ENCODE measurements at places on chromosomes 2 and 18.
A peak's percentile ranks its signal among the peaks of the same experiment; 100 is the strongest.

- DNase-seq, result no peak
Observed at GRCh38 chr18:60246606-60247005, 126.0 kb downstream of the MC4R start.

GRCh38 chr2:17749753-17750438 is 3.7 kb downstream of the SMC6 start:
- DNase-seq, result no peak

- no peak for DNase-seq
Observed at GRCh38 chr2:112615051-112615450, 30.6 kb downstream of the CHCHD5 start.

DNA sequence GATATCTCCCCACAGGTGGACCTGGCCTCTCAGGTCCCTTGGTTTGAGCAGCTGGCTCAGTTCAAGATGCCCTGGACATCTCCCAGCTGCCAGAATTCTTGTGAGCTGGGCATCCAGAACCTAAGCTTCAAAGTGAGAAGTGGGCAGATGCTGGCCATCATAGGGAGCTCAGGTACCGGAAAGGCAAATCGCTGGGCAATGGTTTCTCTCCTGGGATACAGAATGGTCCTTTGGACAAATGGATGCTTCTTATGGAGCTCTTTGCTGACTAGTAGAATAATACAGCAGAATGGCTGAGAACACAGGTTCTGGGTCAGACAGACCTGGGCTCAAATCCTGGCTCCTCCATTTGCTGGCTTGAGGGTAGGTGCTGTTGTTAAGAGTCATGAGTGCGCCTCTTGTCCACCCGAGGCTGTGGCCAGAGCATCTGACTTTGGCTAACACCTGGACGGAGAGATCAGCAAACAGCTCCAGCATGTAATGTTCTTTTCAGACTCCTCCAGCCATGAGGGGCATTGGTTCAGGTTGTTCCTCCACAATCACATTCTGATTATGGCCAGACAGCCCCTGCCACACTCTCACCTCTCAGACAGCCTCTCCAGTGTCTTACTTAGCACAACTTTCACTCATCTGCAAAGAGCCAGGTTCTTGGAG is 7.5 kb downstream of the ABCG8 start:
- no peak for DNase-seq

GRCh38 chr18:72207280-72207679 is 336.9 kb downstream of the CBLN2 start:
- no peak for DNase-seq

GRCh38 chr2:241983571-241984270 is 114.2 kb downstream of the RTP5 start:
- DNase-seq, result no peak

DNA sequence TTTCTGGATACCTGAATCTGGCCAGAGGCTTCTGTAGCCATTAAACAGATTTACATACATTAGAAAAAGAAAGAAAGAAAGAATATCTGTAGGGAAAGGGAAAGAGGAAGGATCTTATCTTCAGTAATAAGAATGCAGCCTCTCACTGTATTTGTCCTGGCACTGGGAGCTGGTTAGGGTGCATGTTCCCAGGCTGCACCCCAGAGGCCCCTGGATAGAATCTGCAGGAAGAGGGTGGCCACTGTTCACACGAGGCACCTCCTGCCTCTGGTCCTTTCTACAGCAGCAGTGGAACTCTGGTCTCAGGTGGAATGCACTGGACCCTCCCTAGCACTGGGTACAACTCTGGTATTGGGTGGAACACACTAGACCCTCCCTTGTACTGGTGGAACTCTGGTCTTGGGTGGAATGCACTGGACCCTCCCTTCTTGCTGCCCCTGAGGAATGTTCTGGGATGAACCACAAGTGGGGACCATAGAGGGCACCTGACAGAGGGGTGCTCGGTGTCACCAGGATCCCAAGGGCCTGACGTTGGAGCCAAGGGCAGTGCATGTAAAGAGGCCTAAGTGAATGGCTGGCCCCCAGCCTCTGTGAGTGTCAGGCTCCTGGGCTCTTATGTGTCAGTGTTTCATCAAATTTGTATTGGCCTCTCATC is 27.4 kb upstream of the PXDN start:
- DNase-seq, result no peak

- DNase-seq, result no peak
Observed at GRCh38 chr2:232385660-232386489, 7.3 kb downstream of the ALPP start.

- no peak for DNase-seq
Observed at GRCh38 chr2:82098617-82099016, 1794.1 kb upstream of the LRRTM1 start.

DNA sequence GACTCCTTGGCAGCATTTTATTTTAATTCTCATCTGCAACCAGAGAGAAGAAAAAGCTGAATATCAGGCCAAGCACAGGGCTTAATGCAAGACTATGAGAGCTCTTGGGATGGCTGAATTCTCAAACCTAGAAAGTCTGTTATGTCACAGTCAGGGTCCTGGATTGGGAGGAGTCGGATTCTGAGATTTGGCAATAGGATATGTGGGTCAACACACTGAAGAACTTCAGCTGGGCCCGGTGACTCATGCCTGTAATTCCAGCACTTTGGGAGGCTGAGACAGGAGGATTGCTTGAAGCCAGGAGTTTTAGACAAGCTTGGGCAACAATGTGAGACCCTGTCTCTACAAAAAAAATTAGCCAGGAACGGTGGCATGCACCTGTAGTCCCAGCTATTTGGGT is 102.4 kb downstream of the COL3A1 start:
- no peak for DNase-seq

DNA sequence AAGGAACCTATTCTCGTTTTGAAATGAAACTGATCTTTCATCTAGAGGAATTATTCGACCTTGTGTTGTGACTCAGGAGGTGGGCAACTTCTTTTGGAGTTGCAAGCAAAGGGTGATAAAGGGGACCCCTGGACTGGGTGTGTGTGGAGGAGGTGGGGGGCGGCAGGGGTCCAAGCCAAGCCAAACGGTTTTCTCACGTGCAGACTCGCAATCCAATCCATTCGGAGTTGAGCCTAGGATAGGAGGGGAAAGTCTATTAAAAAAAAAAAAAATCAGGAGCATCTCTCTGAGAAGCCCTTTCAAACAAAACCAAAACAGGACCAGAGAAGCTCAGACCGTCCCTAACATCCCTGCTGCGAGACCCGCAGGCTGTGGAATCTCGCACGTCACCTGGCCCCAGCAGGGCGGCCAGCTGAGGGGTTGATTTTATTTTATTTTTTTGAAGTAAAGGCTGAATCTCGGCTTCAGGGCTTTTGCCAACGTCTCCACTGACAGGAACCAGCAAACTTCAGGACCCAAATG is 3.7 kb upstream of the ZEB2 start:
- DNase-seq, result no peak

DNA sequence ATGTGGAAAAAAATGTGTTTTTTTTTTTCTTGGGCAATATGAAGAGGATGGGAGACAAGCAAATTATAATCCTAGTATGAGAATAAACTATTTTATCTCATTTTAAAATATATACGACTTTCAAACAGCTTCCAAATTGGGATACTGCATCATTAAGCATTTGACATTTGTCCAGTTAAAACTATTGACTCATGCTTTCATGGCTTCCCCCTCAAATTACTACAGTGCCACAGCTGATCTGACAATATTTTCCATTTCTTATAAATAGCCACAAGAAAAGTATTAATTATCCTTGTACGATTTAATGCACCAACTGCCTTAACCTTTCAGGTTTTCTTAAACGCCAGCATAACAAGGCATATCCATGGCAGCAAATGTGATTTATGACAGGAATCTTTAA is 1134.8 kb upstream of the ZEB2 start:
- DNase-seq, result no peak

DNA sequence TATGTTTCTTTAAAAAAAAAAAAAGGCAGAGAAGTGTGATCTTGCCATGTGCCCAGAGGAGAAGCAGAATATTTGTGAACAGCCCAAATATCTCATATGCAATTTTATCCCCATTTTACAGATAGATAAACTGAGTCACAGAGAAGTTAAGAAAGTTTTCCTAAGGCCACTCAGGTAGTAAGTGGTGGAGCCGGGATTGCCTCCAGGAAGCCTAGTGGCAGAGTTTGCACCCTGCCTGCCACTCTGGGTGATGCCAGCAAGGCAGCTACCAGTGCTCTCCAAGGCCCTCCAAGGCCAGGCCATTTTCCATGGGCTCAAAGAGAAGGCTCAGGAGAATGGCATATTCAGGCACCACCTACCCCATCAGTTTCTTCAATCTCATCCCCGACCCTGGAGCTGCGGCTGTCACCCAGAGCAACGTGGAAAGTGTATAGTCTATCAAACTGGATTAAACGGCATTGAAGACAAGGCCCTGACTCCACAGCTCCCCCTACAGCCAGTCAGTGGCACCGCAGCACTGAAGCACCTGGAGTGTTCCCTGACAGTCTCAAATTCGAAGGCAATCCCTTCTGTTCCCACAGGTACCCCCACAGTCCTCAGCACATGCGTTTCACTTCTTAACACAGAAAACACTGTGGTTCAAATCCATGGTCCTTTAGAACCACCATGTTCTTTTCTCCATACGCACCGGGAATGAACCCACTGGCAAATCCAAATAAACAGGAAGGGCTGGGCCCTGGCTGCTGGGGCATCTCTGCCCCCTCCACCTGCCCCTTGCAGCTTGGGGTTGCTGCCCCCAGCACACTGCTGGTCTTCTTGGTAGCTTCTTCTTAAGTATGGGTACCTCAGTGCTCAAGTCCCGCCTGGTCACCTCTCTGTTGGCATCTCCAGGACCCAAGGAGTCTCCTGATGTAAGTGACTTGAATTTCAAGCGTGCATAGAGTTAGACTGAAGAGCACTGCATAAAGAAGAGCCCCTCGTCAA is 175.3 kb downstream of the INHBB start:
- peak; percentile 38 for DNase-seq

- DNase-seq, result no peak
Observed at GRCh38 chr2:237874585-237875161, 15.2 kb downstream of the RAMP1 start.

GRCh38 chr2:170375192-170375591 is 197.2 kb downstream of the MYO3B start:
- no peak for DNase-seq

- no peak for DNase-seq
Observed at GRCh38 chr2:216949700-216950413, 90.0 kb upstream of the TNP1 start.

DNA sequence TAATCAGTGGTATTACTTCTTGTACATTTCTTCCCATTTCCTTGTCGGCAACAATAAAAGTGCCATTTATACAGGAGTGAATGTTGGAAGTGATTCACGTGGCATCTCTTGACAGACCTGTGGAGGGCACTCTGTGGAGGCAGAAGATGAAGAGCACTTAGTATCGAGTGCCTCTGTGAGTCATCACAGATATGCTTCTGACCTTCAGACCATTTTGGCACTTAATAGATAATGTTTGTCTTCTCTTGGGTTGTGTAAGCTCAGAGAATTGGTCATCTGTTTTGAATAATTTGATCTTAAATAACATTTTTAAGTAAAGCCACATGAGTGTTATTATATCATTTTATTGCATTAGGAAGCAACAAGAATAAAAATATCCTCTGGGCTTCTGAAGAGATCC is 305.5 kb downstream of the PTPRM start:
- DNase-seq, result no peak

GRCh38 chr2:138867341-138867740 is 87.2 kb upstream of the NXPH2 start:
- DNase-seq, result no peak

Data from left colon (tissue), 2 donors.